ENCODE measurements at places on chromosomes 1 and 21.
A peak's percentile ranks its signal among the peaks of the same experiment; 100 is the strongest.

DNA sequence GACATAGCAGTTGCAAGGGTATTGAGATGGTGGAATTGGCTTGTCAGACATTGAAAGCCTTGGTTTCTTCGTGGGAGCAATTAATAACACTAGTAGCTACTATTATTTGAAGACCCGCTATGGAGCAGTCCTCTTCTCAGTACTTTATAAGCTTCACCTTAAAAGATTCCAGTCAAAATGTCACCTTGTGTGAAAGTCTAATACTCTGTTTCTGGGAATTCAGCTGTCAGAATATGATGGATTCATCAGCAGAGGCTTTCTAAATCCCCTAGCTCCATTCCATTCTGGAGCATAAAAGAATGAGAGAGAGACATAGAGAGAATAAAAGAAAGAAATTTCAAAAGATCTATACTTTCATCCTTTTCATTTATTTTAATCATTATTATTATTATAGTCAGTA is 375.9 kb upstream of the ADGRL2 start:
- DNase-seq, result no peak

DNA sequence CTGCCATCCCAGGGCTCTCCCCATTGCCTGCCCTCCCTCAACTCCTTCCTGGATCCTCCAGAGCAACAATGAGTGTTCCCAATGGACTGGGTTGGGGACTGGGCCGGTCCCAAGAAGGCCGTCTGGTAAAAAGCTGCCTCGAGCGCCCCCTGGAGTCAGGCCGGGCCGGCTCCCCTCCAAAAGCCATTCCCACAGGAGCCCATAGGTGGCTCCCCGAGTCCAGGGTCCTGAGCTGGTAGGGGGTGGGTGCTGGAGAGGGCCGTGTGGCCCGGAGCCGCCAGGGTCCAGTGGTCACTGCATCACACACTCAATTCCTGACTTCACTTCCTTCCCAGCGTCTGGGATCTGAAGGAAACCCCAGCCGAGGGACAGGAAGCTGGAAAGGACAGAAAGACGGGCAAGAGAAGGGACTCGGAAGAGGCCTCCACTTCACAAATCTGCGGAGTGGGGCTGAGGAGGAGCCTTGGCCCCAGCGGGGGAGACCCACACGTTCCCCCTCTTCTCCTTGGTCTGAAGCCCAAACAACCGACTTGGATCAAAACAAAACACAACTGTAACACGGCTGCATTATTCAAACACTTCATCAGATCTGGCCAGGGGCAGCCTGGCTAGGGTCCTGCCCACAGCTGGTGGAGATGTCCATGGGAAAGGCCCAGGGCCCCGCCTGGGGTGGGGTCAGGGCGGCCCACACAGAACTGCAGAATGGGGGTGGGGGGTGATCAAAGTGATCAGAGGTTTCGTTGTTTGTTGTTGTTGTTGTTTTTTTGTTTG is 10.9 kb upstream of the ALDH4A1 start:
- peak; percentile 23 for DNase-seq

DNA sequence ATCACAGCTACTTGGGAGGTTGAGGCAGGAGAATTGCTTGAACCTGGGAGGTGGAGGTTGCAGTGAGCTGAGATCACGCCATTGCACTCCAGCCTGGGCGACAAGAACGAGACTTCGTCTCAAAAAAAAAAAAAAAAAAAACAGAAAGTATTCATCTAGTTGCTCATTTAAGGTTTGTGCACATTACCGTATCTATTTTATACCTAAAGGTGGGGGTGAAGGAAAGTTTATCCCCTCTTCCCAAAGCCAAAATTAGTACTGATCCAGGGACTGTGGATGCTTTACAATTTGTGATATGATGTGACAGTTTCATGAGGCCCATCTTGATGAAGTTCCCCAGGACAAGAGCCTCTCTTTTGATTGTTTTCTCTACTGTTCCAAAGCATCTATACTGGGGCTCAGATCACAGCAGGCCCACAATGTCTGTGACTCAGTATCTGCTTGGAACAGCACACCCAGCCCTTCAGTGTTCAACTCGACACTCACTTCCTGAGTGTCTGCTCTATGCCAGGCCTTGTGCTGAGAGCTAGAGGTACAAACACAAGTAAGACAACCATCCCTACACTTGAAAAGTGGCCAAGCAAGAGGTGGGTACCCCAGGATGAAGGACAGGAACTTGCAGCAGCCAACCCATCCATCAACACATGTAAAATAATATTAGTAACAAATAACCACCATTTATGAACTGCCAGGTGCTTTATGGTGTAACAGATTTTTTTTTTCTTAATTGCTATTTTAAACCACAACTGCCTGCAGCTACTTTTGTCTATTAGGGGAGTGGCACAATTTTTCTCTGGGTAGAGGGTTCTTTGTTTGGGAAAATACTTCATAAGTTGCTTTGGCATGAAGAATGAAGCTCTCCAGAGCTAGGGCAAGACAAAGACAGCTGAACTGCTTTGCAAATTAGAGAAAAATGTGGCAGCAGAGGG is 29.0 kb upstream of the KHDRBS1 start:
- no peak for DNase-seq

- DNase-seq, result no peak
Measured at GRCh38 chr1:33727310-33727709, 136.6 kb upstream of the HMGB4 start.

GRCh38 chr1:178055779-178056471 is 38.0 kb upstream of the RASAL2 start:
- no peak for DNase-seq

DNA sequence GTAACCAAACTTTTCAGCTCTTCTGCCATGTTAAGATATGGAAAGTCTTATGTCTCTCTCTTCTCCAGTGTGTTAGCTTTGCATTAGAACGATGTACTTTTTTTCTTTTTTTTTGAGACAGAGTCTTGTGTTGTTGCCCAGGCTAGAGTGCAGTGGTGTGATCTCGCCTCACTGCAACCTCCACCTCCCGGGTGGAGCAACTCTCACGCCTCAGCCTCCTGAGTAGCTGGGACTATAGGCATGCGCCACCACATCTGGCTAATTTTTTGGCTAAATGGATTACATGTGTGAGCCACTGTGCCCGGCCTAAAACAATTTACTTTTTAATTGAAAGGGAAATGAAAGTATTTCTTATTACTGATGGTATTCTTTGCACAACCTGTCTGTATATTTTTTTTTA is 35.8 kb downstream of the SPEN start:
- DNase-seq, result no peak

- DNase-seq, result no peak
Measured at GRCh38 chr1:19289244-19289643, 674 bp upstream of the AKR7A3 start.

- peak; percentile 3 for DNase-seq
Measured at GRCh38 chr1:110765640-110766335, 91.0 kb upstream of the KCNA3 start.

GRCh38 chr1:117093870-117094621 is 27.5 kb downstream of the TRIM45 start:
- no peak for DNase-seq

GRCh38 chr1:27027575-27028250 is 15.1 kb upstream of the TENT5B start:
- no peak for DNase-seq

GRCh38 chr1:185438936-185439335 is 121.9 kb upstream of the IVNS1ABP start:
- peak; percentile 7 for DNase-seq

GRCh38 chr21:41459884-41460534 is 34.0 kb downstream of the MX1 start:
- no peak for DNase-seq

DNA sequence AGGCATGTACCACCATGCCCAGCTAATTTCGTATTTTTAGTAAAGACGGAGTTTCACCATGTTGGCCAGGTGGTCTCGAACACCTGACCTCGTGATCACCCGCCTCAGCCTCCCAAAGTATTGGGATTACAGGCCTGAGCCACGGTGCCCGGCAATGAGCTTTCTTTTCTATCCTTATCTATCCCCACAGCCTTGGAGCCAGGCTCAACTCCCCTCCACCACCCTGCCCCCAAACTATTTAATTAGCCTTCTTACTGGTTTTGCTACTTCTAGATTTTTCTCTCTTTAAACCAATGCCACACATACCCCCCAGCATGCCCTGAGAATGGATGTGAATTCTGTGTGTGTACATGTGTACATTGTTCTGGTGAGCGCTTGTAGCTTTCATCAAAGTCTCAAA is 5.7 kb upstream of the VANGL2 start:
- no peak for DNase-seq

DNA sequence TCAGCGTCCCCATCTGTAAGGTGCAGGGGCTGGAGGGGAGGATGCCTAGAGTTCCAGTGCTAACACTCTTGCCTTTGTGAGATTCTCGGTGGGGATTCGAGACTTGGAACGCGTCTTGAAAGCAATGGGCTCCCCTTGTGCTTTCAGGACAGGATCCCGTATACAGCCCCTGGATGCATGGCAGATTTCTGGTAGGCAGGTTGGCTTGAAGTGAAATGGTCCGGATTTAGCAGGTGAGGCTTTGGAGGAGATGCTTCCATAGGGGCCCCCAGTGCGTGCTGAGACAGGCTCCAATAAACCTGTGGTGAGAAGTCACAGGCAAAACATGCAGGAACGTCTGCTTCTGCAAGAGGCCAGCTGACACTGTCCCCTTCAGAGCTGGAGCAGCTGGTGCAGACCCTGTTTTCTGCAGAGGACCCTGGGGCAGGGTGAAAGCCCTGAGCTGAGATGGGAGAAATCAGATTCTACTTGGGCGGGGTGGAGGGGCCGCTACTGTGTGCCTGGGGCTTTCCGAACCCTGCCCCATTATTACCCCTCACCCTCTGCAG is 270.4 kb downstream of the PTPRU start:
- DNase-seq, result no peak

- no peak for DNase-seq
Measured at GRCh38 chr1:77954521-77954920, 24.4 kb downstream of the FUBP1 start.

DNA sequence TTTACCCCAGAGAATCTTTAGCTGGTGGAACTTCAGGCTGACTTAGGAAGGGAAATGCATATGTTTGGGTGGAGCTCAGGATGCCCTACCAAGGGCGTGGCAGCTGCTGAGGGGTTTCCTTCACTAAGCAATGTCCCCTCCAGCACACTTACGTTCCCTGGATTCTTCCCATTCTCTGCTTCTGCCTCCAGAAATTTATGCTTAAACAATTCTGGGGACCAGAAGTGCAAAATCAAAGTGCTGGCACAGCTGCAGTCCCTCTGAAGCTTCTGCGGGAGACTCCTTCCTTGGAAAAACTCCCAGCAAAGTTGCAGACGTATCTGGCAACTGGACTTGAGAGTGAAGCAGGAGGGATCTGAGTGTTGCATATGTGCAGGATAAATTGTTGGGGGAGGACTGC is 402.8 kb downstream of the PCP4 start:
- no peak for DNase-seq

DNA sequence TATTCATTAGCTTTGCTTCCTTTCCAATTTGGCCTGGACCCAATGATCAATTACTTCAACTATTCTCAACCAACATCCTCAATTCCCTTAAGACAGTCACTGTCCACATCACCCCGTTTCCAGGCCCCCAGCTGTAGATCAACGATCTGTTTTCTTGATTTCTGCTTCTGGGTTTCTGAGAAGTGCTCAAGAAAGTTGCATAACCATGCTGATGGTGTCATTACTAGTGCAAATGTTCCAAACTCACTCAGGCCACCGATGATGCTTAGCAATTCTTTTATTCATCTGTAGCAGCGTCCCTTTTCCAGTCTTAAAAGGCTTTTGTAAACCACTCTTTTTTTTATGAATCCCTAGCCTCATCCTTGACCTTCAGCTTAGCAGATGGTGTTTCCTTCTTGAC is 155.8 kb upstream of the PTGFR start:
- DNase-seq, result no peak

All from DMS 273 treated with DMSO at 0.1 percent for 48 hours (cell line).